ENCODE measurements at places on chromosomes 3 and 15.
A peak's percentile ranks its signal among the peaks of the same experiment; 100 is the strongest.

DNA sequence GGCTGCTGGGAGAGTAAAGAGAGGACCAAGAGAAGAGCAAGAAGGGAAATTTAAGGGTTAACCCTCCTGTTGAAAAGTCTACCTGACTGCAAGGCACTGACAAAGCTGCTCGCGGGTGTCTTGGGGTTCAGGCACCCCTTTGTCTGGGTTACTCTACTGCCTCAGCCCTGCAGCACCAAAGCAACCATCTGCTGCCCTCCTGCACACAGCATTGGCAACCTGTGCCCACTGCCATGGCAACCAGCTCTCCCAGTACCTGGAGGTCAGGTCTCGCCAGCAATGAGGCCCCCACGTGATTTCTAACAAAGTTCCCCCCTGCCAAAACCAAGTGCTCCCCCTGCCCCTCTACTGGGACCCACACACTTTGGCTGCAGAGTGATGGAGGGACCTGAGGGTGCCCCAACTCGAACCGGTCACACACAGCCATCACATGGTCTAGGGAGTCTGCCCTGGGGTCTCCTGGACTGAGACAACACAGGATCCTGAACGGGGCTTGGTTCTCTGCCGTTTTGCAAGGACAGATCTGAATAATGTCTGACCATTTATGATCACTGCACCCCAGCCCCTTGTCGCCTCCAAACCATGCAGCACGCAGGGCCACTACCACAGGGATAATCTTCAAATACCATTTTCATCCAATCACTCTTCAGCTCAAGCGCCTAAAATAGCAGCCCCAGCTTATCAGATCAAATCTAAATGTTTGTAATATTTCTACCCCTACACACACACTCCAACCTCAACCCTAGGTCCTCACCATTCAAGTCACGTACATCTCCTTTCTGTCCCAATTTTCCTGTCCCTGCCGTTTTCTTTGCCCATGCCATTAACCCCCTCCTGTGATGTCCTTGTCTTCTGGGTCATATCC is 50.7 kb downstream of the ADCY5 start:
- DNase-seq: no peak

DNA sequence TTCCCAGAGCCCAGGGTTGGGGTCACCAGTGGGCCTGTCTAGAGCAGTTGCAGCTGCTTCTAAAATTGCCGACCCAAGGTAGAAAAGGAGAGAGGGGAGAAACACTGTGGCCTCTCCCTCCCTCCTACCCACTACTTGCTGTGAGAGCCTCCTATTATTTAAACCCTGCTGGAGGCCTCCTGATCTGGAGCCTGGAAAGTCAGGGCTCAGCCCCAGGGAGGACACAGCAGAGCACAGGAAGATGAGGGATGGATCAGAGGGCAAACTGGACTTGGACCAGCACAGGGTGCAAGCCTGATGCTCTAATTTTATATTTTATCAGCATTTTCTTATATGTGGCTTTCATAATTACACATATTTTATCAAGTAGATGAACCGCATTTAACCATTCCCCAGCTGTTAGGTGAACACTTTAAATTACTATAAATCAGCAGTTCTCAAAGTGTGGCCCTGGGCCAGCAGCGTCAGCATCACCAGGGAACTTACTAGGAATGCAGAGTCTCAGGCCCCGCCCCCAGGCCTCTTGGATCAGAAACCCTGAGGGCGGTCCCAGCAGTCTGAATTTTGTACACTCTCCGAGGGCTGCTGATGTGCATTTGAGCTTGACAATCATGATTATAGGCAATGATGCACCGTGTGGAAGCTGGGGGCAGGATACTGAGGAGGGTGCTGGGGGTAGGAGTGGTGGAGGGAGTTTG is 26.7 kb downstream of the SMAD3 start:
- DNase-seq: no peak

DNA sequence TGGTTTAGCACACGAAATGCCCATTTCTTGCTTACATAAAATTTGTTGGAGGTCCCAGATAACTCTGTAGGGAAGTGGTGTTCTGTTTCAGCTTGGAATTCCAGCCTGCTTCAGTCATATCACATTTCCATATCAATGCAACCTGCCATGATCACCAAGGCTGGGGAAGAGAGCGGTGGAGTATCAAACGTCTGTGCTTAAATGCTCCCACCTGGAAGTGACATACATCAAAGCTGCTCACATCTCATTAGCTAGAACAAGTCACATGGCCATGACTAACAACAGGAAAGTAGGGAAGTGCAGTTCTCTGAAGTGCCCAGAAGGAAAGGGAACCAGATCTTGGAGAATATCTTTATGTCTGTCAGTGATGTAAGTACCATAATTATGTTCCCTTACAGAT is 130.2 kb upstream of the CFAP20DC start:
- DNase-seq: no peak

GRCh38 chr3:178537122-178537705 is 978 bp downstream of the KCNMB2 start:
- no peak for DNase-seq

GRCh38 chr15:73105064-73105463 is 52.8 kb downstream of the NEO1 start:
- DNase-seq: no peak

DNA sequence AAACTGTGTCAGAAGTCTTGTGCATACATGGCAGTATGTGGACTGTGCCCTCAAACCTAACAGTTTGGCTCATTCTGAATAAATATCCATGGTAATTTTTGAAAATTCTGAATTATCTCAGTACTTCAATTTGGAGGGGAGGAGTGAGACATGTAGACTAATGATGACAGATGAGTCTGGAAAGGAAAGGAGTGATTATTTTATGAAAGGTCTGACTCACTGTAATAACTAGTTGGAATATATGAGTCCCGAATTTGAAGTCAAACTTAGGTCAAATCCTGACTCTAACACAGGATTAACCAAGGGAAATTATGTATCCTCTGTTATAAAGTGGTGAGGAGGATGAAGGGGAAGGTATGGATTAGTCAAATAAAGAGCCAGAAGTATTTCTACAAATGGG is 38.6 kb downstream of the SUCNR1 start:
- DNase-seq: no peak

- DNase-seq: no peak
Observed at GRCh38 chr3:174495311-174495710, 363.8 kb upstream of the NAALADL2 start.

GRCh38 chr3:39668420-39668819 is 141.0 kb upstream of the MYRIP start:
- no peak for DNase-seq

- DNase-seq: peak; percentile 29
Observed at GRCh38 chr15:100601163-100601562, 821 bp downstream of the LINS1 start.

GRCh38 chr3:20511863-20512505 is 326.0 kb upstream of the SGO1 start:
- no peak for DNase-seq

- DNase-seq: peak; percentile 78
Observed at GRCh38 chr15:39629371-39629770, 48.5 kb downstream of the THBS1 start.

DNA sequence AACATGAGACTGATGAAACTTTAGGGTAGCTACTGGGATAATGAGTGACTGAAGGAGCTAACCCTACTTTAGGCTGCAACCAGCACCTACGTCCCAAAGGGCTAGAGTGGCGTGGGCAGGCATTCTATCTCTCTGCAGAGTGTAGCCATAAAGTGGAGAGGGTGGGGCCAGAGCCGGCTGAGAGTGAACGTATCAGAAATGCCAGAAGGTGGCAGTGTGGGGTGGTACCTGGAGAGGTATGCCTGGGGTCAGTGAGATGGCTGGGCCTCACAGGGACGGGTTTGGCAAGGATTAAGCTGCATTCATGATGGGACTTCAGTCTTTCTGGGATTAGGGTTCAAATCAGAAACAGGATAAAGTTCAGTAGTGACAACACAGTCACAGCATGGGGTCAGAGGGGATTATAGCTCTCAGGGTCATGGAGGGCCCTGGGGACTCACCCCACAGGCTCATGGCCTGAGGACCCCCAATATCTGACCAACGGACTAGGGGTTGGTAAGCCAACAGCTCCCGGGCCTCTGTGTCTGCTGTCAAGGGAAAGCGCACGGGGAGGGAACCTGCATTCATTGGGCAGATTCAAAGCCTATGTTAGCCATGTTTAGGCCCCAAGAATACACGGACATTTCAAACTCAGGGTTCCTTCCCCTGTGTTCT is 86.5 kb upstream of the FOXB1 start:
- peak; percentile 13 for DNase-seq

DNA sequence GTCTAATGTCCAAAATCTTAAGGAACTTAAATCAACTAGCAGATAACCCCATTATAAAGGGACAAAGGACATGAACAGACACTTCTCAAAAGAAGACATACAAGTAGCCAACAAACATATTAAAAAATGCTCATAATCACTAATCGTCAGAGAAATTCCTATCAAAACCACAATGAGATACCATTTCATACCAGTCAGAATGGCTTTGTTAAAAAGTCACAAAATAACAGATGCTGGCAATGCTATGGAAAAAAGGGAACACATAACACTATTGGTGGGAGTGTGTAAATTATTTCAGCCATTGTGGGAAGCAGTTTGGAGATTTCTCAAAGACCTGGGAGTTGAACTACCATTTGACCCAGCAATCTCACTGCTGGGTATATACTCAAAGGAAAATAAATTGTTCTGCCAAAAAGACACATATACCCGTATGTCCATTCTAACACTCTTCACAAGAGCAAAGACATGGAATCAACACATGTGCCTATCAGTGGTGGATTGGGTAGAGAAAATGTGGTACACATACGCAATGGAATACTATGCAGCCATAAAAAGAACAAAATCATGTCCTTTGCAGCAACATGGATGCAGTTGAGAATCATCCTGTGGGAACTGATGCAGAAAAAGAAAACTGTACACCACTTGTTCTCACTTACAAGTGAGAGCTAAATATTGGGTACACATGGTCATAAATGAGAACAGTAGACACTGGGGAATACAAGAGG is 78.5 kb downstream of the TCF12 start:
- no peak for DNase-seq

DNA sequence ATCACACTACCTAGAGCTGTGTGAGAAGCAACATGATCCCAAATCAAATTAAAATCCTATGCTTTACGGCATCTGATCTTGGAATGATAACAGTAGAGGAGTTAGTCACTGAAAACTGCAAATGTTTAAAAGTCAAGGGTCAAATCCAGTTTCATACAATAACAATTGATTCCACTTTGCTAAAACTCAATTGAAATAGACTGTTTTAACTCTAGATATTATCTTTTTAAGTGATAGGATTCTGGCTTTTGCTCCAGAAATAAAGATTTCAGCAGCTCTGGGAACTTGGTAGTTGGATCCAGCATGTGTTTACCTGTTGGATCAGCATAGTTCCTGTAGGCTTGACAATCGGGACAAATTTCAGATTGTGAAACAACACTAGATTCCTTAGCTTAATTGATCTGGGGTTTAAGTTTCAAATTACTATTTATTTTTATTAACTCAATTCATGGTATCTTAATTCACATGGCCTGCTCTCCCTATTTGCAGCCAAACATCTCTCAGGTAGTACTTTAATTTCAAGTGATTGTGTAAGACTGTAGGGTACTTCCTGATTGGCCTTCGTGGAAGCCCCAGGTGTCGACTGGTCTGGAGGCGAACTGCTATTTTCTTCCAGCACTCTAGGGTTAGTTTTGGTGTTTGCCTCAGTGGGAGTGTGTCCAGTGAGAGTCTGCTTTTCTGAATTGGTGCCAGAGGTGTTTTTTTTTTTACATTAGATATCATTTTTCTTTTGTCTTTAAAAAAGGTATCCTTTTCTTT is 16.6 kb downstream of the NFKBIZ start:
- no peak for DNase-seq

GRCh38 chr3:169990431-169990830 is 23.8 kb downstream of the SEC62 start:
- no peak for DNase-seq

DNA sequence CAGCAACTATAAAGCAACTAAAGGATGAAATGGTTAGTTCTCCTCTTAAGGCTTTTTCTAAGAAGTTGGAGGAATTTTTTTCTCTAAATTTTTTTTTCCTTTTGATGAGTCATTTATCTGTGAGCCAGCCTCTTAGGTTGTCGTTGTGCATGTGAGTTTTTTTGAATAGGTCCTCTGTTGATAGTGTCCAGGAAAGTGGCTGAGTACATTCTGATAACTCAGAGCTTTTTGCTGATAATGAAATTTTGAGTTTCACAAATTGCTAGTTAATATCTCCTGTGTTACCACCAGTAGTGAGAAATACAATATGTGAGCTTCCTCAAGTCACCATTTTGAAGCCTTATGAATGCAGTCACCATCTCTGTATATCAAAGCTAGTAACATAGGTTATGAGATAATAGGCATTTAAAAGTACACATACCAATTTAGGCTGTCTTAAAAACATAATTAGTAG is 7.1 kb upstream of the LXN start:
- no peak for DNase-seq

DNA sequence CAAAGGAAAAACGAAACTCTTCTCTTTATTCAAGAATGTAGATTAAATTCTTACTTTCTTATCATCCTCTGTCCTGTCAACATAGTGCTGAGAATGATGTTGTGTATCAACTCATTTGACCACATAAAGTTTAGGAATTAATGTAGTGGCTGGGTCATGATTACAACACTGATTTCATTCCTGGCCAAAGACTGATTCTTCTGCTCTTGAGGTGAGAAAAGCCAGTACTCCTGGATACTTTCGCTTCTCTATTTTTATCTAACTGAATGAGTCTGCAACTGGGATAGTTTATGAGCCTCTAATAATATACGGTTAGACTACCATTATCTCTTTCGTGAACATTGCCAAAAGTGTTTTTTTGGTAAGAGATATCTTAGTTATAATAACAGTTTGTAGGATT is 173.0 kb downstream of the LPP start:
- no peak for DNase-seq

- DNase-seq: no peak
Observed at GRCh38 chr3:197882586-197882985, 67.4 kb upstream of the RPL35A start.

DNA sequence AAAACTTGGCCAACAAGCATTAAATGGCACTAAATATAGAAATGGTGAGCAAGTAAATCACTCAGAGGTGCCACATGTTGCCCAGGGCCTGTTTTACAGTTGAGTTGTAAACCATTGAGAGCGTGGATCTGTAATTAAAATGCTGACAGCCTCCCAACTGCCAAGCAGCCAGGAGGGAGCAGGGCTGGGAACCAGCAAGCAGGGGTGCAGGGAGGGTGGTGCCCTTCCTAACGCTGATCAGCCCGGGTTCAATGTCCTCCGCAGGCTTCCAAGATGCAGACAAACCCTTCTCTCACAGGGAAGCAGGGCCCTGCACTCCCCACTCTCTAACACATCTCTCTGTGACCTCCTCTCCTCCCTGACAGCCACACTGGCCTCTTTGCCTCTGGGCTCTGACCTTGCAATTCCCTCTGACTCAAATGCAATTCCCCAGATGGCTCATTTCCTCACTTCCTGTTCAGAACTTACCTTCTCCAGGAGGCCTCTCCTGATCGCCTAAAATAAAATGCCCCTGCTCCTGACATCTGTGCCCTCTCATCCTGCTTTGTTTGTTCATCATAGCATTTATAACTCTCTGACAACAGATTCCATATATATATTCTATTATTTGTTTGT is 40.0 kb downstream of the WNT7A start:
- DNase-seq: no peak

GRCh38 chr15:70245932-70246622 is 148.4 kb upstream of the TLE3 start:
- no peak for DNase-seq

GRCh38 chr3:115423170-115423569 is 200.1 kb upstream of the GAP43 start:
- no peak for DNase-seq

Data from T-helper 22 cell (primary cell).